ENCODE measurements at places on chromosomes 13 and 19. TPM values are rescaled to one million over a fixed set of nuclear protein-coding genes. Genes with fewer than 3 reads are reported as not detected.

DNA sequence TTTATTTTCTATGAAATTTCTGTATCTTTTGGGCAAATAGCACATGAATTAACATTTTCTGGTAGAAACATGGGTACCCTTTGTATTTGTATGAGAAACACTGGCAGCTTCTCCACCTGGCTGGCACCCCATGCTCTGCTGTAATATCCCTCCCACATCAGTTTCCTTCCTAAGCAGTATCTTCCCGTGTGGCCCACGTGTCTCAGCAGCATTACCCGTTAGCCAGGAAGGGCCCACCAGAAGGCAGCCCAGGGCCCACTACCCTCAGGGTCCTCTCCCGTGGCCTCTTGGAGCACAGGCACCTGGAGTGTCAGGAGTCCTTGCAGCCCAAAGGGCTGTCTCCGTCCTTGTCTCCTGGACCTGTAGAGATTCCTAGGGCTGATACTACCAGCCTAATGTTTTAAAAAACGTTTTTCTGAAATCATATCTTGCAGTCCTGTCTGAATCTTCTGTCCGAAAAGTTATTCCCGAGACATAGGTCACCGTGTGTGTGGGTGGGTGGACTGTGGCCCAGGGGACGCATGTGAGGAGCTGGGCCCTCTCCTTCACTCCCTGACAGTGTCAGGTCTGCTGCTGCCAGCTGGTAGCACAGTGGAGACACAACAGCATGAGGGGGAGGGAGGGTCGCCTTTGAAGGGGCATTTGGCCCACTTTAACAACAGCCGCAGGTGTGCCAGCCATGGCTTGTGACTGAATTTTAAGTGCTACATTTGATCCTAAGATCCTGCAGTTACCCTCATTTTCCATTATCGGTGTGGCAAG, 22.0 kb upstream of the TEX29 start:
- no peak for DNase-seq

DNA sequence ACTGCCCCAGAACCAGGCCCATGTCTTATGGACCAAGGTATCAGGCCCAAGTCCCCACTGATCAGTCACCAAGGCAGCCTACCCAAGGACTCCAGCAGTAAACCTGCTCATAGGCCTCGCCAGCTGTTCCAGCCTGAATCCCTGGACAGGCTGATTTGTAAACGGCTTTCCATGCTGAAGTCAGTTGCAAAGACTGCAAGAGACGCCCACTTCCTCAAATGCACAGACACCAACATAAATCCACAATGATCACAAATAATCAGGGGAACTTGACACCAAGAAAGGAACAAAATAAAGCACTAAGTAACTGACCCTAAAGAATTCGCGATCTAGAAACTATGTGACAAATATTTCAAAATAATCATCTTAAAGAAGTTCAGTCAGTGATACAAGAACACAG, 75.2 kb downstream of the RXFP2 start:
- no peak for DNase-seq

Gene MCEMP1
- not detected for polyA plus RNA-seq

Gene BLOC1S3
- polyA plus RNA-seq: 7.8 TPM

DNA sequence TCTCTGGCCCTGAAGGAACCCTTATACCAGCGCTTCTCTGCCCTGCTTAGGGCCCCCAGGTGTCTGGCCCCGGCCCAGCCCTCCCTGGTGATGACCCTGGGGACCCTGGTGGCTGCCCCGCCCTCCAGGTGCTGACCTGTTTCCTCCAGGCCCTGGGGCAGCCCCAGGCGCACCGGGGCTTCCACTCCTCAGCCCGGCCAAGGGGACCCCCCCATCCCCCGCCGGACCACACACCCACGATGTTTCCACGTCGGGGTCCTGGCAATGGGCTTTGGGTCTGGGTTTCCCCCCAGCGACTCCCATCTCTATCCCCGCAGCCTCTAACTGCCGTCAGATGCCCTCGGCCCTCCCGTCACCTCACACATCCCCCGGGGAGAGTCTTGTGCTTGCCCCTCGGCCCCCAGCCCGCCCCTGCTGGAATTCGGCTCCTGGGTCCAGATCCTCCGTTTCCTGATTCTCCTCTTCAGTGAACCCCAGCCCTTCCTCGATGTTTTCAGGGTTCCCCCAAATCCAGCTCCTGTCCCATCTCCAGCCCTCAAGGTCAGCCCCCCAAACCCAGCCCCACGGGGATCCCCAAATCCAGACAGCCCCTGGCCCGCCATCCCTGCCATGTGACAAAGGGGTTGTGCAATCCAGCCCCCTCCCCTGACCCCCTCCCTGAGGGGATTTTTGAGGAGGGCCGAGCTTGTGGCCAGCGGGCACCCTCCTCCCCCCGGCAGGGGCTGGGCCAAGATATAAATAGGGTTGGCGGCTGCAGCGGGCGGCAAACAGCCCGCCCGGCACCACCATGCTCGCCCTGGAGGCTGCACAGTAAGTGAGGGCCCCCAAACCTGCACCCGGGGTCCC, at the start of gene SPIB:
SPIB (plus strand) TSS at position 763 of the 846 bp plus-strand sequence; CDS start at position 788, 25 bp downstream.
- DNase-seq: no peak

DNA sequence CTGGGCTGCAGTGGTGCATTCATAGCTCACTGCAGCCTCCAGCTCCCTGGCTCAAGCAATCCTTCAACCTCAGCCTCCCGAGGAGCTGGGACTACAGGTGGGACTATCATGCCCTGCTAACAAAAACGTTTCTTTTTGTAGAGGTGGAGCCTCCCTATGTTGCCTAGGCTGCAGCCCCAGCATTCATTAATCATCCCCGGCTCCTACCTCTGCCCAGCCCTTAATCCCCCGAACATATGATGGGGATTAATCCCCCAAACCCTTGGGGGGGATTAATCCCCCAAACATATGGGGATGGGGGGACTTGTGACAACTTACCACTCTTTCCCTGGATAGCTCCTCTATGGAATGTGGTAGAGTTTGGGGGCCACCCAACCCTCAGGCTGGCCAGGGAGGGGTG, 45.9 kb downstream of the SUGP2 start:
- DNase-seq: no peak

Gene PRTN3
- 1.9 TPM for polyA plus RNA-seq

Gene GADD45GIP1
- polyA plus RNA-seq: 31.4 TPM

DNA sequence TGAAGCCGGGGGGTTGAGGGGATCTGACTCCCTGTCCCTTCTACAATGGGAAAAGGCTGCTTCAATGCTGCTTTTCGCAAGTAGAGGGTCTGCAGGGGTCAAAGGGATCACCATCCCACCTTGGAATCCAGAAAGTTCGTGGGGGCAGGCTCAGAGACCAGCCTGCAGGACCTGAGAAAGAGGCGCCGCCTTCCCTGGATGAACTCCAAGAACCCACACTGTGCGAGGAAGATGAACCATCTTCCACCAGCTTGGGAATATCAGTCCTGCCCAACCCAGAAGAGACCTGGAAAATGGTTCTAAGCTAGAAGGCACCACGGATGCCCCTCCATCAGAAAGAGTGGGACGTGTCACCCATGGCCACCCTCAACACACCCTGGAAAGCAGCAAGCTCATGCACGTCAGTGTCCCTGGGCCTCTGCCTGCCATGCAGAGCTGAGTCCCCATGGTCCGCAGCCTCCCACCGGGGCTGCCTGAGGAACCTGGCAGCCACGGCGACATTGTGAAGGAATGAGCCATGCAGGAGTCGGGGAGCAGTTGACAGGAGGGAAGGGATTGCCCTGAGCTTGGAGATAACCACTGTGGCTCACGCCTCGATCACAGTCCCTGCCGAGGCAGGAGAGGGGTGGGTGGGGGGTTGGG, 14.6 kb downstream of the RAB3D start:
- no peak for DNase-seq

GRCh38 chr19:4971424-4971793, 2.5 kb downstream of the KDM4B start:
- DNase-seq: peak; percentile 47

GRCh38 chr13:102703726-102704035, 8.8 kb upstream of the METTL21C start:
- no peak for DNase-seq

Gene AP1M2
- polyA plus RNA-seq: 0.32 TPM

Gene TMEM221
- 1.3 TPM for polyA plus RNA-seq

GRCh38 chr13:27465611-27466010, 15.2 kb upstream of the MTIF3 start:
- DNase-seq: no peak

GRCh38 chr13:73428137-73428536, 369.3 kb downstream of the KLF5 start:
- no peak for DNase-seq

Gene ZIK1
- polyA plus RNA-seq: 5.6 TPM

GRCh38 chr19:41324921-41325639, 15.1 kb downstream of the CCDC97 start:
- DNase-seq: no peak

DNA sequence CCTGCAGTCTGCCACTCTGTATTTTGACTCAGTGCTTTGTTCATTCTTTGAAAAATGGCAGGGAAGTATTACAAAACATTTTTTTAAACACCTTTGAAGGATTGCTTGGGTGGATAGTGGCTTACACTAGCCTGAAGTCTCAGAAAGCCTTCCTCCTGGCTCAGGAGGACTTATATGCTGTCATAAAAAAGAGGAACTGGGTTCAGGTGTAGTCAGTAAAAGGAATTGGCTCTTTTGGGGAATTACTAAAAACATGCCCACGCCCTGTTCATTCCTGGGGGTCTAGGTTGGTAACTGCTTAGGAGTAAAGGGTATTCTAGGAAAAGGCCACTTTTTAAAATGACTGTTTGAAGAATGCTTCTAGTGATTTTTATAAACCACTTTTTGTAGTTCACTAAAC, 186.9 kb downstream of the SHISA2 start:
- no peak for DNase-seq

Gene NCAN
- polyA plus RNA-seq: 0.08 TPM

Measured in muscle of back (tissue), 13 donors.